Femur (tissue), 1 donor: ENCODE measurements at places on chromosomes 7 and 10.
A peak's percentile ranks its signal among the peaks of the same experiment; 100 is the strongest.

DNA sequence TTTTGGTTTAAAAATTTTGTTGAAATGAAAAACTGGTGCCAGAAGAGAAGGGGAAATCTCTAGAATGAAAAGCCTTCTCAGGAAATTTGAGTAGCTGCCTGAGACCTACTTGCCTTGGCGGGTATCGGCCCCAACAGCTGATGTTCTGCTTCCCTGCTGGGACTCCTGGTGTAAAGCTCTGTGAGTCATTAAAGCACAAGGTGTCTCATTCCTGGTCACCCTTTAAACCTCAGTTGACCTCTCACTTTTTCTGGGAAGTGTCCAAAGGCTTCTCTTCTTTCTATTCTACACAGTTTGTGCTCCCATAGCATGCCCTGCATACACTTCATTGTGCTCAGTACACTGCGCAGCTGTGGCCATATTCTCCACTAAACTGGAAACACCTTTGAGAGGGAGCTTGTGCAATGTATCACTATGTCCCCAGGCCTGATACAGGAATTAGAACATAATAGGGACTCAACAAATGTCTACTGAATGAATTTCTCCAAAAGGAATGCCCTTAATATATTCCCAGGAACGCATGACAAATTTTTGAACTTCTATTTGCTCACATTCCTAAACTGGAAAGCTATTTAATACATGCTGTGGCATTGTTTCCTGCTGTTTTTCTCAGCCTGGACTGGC, 303.9 kb downstream of the SDHAF3 start:
- no peak for DNase-seq

GRCh38 chr7:43612599-43613589, 30.0 kb downstream of the STK17A start:
- peak; percentile 37 for DNase-seq

- no peak for DNase-seq
Observed at GRCh38 chr7:2701832-2702593, 14.0 kb downstream of the AMZ1 start.

GRCh38 chr7:82760074-82760473, 316.5 kb upstream of the CACNA2D1 start:
- no peak for DNase-seq

GRCh38 chr10:55274367-55274766, 473.3 kb upstream of the PCDH15 start:
- no peak for DNase-seq

DNA sequence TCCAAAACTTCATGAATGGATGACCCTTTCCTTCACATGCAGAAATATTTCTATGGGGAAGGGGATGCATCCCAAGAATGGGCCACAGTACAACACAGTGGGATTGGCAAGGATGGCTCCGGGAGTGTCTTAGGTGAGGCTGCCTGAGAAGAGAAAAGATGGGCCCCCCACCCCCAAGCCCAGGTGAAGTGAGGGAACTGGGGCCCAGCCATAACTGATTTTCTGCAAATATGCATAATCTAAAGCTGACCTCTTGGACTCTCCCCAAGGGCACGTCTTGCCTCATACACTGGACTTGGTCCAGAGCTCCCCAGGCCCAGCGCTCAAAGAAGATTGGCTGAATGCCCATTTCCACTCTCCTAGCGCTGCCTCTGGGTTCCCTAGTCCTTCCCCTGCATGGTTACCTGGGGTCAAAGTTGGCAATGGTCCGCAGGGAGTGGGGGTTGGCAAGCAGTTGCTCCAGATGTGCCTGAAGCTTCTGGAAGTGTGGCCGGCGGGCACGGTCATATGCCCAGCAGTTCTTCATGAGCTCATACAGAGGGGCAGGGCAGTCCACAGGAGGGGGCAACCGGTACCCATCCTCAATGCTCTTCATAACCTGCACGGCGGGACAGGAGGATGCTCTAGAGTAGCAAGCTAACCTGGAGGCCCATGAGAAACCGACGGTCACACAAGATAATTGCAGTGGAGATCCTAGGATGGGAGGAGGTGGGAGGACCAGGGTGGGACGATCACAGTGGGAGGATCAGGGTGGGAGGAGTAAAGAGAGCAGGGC, 12.3 kb downstream of the ZYX start:
- DNase-seq = no peak

DNA sequence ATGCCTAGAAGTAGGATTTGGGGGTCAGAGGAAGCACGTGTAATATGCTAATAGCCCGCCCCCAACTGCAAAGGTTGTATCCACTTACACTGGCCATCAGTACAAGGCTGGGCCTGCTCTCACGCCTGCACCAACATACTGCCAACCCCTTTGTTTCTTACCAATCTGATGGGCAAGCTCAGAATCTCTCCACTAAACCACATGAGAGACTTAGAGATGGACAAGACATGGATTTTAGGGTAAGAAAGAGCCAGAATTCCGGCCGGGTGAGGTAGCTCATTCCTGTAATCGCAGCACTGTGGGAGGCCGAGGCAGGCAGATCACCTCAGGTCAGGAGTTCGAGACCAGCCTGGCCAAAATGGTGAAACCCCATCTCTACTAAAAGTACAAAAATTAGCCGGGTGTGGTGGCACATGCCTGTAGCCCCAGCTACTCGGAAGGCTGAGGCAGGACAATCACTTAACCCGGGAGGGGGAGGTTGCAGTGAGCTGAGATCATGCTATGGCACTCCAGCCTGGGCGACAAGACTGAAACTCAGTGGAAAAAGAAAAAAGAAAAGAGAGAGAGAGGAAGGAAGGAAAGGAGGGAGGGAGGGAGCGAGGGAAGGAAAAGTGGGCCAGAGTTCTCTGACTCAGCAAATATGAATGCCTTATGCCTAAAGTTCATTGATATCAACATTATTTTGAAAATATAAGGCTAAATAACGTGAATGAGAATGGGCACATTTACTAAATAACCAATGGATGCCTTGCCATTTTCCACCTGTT, 162.2 kb downstream of the SLIT1 start:
- no peak for DNase-seq

GRCh38 chr10:129774736-129775401, 189.2 kb downstream of the EBF3 start:
- peak; percentile 8 for DNase-seq

DNA sequence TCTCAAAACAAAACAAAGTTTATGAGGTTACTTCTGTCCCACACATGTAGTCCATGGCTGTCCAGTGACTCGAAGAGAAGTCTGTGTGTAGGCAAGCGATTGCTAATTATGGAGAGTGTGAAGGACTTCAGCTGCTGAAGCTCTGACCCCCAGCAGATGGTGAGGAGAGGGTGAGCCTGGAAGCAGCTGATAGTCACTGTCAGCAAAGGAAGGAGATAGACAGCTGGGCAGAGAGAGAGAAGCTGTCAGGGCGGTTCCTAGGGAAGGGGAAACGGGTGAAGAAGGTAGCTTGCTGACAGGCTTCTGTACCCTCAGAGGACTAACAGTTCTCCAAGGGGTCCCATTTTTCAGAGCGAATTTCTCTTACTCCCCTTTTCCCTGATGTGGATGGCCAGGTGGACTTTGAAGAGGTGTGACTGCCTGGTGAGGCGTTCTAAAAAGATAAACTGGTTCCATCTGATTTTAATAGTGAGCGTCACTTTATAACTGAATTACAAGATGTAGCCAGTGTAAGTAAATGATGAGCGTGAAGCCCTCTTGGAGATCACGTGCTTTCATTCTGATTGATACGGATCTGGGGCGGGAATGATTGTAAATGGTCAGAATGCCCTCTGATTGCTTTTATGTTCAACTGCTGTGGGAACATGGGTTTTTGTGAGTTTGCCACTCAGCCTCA, 12.1 kb downstream of the ZSCAN21 start:
- peak; percentile 40 for DNase-seq

- DNase-seq = peak; percentile 87
Observed at GRCh38 chr10:103712898-103713498, 142.4 kb downstream of the SH3PXD2A start.
